ENCODE measurements at places on chromosomes 4 and X. TPM values are rescaled to one million over a fixed set of nuclear protein-coding genes. Genes with fewer than 3 reads are reported as not detected.

DNA sequence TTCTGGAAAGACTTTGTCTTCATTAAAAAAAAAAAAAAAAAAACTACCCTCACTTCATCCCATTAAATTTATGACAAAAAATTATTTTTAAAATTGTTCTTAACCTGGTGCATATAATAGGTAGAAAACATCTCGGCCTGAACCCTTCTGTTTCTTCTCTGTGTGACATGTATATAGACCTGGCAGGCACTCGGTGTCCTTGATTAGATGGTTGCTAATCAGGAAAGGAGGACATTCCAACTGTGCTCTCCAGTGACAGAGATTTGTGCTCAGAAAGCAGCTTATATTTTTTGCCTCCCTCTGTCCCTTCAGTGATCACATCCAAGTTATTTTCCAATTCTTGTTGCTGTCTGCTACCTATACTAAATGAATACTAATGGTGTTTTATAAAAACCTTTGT is 355.6 kb downstream of the CBLL2 start:
- DNase-seq, result no peak

GRCh38 chr4:56995525-56995924 is 16.8 kb downstream of the POLR2B start:
- peak; percentile 64 for DNase-seq

DNA sequence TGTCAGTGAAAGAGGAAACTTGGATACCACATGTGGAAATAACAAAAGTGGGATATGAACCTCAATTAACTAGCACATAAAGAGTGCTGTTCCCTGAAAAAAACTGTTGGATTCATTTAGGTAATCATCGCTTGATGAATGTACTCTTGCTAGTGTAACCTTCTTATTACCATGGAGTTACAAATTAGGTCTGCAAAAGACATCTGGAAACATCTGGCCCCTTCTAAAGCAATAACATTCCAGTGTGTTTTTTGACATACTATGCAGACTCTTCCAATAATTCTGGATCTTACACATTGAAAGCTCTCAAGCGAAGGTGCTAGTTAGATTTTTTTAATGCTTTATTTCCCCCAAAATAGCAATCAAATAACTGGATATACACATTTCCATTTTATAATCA is 134.6 kb downstream of the ATP10D start:
- no peak for DNase-seq

The POF1B gene
- not detected for total RNA-seq

The RASL11B gene
- total RNA-seq, result 0.58 TPM

GRCh38 chr4:164768516-164768915 is 14.6 kb downstream of the SMIM31 start:
- DNase-seq, result no peak
